ENCODE measurements at places on chromosomes 12 and 14.

DNA sequence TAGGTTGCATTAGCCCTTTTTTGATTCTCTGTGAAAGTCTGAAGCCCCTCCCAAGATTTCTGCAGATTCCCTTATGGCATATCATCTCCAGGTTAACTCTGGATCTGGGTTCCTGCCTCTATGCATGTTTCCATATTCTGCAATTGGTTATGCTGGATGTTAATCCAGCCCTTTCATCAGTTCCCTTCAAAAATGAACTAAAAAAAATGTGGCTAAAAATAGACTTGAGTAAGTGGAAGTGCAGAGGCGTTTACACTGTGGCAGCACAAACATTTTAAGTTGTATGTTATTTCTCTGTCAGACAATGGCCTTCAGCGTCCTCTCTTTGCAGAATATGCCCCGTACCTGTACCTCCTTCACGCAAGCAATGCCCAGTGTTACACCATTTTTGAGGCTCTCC, 11.4 kb downstream of the MGST1 start:
- no peak for DNase-seq

- no peak for DNase-seq
These were observed 58.2 kb upstream of the CORO1C start for GRCh38 chr12:108789546-108789945.

GRCh38 chr12:1865284-1865866, 45.0 kb downstream of the LRTM2 start:
- DNase-seq: no peak

GRCh38 chr12:124904306-124905098, 9.9 kb downstream of the UBC start:
- DNase-seq: no peak

- no peak for DNase-seq
These were observed 103.1 kb upstream of the PPM1H start for GRCh38 chr12:63037746-63038712.

GRCh38 chr14:72692696-72693095, 201.2 kb downstream of the DPF3 start:
- no peak for DNase-seq

- DNase-seq: no peak
These were observed 120.9 kb downstream of the SLC8A3 start for GRCh38 chr14:70067810-70068209.

- no peak for DNase-seq
These were observed 24.4 kb upstream of the TC2N start for GRCh38 chr14:91891721-91892220.

DNA sequence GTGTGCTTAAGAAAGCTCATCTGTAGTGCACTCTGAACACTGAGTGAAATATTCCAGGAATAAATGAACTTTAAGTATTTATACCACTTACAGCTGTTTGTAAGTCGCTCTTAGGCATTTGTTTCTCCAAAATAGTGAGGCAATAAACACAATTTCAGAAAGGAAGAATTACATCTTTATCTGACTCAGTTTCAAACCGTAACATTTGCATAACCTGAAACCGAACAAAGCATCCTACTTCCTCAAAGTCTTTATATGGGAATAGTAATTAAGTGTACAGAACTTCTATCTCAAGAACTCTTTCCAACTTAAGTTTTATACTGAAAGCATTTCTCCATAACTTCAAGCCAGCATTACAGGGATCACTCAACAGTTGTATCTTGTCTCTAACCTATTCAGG, 58.4 kb downstream of the SOX5 start:
- no peak for DNase-seq

DNA sequence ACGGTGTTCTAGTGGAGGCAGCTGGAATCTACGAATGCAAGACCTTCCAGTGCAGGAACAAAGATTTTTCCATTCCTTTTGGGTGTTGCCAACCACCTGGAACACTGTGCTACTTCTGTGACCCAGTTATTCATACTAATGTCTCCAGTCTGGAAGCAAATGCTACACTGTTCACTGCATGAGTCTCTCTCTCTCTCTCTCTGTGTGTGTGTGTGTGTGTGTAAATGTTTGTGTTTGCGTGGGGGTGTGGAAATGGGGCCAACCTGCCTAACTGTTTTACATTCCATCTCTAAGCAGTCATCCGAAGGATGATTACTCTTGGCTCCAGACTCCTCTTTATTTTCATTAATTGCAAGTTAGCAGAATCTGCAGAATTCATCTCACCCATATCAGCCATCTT, 29.9 kb upstream of the YBX3 start:
- DNase-seq: no peak

- DNase-seq: no peak
These were observed 248.4 kb upstream of the CCDC196 start for GRCh38 chr14:66237741-66238140.

GRCh38 chr14:72801381-72801812, 92.5 kb downstream of the DPF3 start:
- DNase-seq: no peak

DNA sequence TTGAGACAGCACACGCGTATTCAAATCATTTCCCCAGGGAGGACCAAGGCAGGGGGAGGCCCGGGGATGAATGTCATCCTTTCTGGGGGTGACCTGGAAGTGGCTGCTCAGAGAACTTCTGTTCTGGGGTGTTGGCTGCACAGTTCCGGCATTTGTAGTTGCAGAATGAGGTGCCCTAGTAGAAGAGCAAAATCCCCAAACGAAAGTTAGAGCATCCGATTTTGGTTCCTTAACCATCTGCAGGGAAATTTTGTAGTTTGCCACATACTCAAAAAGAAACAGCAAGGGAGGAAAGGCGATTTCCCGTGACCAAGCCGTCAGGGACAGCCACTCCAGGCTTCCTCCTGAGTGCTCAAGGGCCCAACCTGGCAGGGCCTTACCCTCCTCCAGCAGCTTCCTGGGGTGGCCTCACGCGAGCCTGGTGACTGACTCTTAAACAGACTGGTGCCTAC, 13.0 kb upstream of the TRAF3 start:
- DNase-seq: no peak

- no peak for DNase-seq
These were observed 243.5 kb upstream of the CAND1 start for GRCh38 chr12:67025543-67026114.

DNA sequence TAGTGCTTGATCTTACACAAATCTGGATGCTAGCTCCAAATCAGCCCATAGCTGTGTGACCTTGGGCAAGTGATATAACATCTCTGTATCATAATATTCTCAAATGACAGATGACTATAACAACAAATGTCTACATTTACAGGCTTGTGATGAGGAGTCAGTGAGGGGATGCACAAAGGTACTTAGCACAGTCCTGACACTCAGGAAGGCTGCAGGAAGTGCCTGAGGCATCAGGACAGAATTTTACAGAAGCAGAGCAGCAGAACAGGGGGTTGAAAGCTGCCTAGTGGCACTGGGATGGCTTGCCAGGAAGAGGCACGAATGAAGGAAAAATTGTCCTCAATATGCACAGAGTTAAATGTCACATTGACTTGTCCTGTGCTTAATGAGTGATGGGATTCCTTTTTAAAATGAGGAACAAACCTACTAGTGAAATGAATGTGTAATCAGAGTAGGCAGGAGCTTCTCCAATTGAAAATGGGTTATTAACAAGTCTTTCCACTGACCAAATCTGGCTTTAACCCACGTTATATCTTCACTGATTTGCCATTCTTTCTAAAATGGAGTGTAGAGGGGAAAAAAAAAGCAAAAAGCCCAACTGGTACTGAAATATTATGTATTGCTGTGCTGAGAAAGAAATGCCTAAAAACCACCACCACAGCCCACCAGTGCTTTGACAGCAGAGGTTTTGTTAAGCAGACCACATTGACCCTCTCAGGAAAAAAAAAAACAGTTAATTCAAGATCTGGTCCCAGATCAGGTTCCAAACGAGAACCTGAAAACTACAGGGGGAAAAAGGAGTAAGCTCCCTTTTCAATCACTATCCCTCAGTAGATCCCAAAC, 11.6 kb downstream of the BTG1 start:
- DNase-seq: no peak

- DNase-seq: no peak
These were observed 17.0 kb downstream of the FGD6 start for GRCh38 chr12:95200128-95200894.

DNA sequence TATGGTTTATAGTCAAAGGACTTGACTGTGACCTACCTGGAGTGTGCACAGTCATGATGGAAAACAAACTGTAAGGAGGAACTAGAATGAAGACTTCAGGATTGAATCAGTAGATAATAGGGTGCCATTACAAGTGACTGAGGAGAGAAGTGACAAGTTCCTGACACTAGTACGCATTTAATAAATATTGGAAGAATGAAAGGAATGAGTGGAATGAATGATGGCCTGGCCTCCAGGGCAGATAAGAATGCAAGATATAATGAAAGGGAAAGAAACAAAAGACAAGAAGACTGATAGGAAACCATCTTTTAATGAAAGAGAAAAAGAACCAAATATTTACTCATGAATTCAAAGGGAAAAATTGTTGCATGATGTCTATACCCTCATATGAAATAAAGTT, 44.7 kb upstream of the NEDD1 start:
- DNase-seq: no peak

DNA sequence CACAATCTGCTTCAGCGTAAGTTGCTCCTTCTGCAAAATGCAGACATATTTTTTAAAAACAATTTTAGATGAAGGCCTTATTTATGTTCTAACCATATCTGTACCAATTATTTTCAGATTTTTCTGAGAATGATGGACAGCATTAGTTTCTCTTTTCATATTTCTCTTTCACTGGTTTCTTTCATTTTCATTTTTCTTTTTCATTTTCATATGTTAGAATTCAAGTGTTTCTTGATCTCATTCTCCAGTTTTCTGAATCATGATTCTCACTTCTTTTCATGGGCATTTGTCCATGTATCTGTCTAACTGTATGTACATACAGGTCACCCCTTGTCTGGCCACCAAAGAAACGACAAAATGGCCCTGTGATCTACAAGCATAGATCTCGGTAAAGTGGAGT, 346.6 kb downstream of the NAV3 start:
- no peak for DNase-seq

DNA sequence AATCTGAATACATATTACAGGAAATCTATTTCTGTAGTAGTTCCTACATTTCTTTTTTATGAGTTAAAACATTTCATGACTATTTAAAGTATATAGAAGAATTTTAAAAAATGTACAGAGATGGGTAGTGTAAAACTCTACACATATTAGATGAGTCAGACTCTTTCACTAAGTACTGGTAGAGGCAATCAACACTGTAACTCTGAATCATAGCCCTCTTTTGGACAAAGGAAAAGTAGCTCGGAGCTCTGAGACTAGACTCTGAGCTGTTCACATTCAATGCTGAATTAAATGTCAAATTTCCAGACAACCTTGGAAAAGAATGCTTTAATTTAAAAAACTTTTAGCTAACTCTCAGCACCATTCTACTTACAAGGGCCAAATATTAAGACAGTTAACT, 3.4 kb downstream of the PTCSC3 start:
- DNase-seq: no peak

- DNase-seq: no peak
These were observed 52.5 kb downstream of the DUSP16 start for GRCh38 chr12:12510141-12510540.

- DNase-seq: no peak
These were observed 54.2 kb downstream of the CKAP4 start for GRCh38 chr12:106193394-106194215.

DNA sequence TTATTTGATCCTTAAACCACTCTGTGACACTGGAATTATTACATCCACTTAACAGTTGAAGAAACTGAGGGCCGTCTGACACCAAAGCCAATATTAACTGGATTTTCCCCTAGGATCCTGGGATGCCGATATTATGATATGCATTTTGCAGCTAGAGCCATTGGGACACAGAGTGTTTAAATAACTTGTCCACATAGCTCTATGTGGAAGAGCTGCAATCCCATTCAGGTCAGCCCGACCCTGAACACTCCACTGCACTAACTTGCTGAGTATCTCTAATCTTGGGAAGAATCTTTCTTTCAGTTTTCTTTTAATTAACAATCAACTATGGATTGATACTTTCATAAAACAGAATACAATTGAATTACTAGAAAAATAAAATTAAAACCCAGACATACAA, 37.9 kb downstream of the RMST start:
- DNase-seq: no peak

DNA sequence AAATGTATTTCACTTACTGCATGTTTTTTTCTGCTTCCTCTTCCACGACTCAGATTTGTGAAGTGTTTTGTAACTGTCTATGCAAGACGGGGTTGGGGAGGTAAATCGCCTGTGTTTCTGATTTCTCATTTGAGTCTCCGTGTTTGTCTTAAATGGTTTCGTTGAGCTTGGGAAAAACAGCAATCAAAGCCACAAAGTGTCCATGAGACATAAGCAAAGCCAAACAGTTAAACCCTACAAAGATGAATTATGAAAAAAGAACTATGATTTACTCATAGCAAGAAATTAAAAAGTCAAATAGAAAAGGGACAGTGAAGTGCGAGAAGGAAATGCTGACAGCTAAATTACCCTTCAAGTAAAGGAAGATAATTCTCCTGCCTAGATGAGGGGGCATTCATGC, 164.3 kb upstream of the TMPO start:
- DNase-seq: no peak

DNA sequence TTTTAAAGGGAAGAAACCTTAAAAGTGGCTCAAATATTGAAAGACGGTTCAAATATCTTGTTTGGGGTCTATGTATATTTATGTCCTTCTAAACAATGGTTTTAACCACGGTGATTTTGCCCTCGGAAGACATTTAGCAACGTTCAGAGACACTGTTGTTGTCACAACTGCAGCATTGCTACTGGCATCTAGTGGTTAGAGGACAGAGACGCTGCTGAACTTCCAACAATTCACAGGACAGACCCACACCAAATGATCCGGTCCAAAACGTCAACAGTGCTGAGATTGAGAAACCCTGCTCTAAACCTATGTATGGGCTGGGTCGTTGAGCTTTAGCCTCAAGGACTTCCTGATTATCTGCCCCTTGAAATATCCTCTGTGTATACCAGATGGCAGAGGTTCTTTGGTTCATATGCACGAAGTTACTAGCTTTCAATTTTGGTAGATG, 1.7 kb downstream of the ANGEL1 start:
- DNase-seq: no peak

- no peak for DNase-seq
These were observed 125.4 kb downstream of the SYT10 start for GRCh38 chr12:33314223-33314622.

DNA sequence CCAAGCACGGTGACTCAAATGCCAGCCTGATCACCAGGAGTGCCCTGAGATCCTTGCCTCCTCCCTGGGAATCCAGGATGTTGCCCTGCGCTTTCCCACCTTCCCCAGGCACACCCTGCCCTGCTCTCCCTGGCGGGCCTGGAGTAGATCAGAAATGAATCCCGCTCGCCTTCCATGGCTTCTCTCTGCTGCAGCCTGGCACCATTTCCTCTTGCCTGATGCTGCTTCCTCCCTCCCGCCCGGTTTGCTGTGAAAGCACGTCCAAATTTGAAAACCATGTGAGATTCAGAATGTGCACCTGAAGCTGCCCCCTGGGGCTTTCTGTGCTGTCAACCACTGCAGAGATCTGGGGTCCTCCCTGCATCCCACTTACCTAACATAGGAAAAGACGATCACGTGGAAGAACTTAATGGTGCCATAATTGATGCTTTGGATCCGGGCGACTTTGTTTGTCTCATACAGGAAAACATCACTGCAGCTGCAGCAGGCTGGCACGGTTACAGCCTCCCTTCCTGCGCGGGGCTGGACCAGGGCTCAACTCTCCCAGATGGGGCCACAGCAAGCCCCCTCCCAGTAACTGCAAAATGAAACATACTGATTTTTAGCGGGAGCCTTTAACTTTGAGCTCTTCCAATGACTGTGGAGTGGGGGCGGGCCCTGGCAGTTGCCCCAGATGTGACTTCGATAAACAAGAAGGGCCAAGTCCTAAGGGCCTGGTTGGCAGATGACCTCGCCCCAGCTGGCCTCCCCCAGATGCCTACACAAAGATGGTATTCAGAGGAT, 24.9 kb upstream of the C12orf76 start:
- no peak for DNase-seq

GRCh38 chr12:24947541-24948419, 1.1 kb downstream of the BCAT1 start:
- no peak for DNase-seq

Data from stimulated activated CD8-positive, alpha-beta memory T cell treated with anti-CD3 and anti-CD28 coated beads, Interleukin-7, amount 100 ng/mL, for 1 hour (primary cell).